ENCODE measurements at places on chromosomes 5 and 9.
A peak's percentile ranks its signal among the peaks of the same experiment; 100 is the strongest.

GRCh38 chr5:151822141-151822540, 50.4 kb downstream of the G3BP1 start:
- no peak for DNase-seq

DNA sequence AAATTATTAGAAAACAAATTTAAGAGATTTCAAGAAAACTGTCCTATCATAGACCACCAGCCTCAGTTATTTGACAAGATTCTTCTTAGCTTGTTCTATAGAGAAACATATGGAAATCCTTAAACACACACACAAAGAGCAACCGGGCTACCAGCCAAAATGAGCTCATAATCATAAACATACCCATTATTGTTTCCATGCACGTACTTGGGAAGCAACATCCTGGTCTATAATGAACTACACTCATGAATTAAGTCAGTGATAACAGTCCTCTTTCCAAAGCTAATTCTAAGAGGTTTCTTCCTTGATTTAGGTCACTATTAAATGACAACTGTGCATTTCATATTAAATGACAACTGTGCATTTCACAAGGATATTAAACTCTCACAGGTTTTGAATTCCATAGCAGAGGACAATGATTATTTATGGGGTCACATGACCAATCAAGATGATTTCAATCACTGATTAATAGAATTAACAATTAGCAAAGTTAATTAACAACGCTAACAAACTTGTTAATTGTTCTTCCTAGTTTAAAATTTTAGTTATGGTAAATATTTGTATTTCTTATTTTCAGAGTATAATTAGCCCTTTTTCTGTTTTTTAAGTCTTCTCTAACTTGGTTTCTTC, 77.0 kb downstream of the OXCT1 start:
- no peak for DNase-seq

DNA sequence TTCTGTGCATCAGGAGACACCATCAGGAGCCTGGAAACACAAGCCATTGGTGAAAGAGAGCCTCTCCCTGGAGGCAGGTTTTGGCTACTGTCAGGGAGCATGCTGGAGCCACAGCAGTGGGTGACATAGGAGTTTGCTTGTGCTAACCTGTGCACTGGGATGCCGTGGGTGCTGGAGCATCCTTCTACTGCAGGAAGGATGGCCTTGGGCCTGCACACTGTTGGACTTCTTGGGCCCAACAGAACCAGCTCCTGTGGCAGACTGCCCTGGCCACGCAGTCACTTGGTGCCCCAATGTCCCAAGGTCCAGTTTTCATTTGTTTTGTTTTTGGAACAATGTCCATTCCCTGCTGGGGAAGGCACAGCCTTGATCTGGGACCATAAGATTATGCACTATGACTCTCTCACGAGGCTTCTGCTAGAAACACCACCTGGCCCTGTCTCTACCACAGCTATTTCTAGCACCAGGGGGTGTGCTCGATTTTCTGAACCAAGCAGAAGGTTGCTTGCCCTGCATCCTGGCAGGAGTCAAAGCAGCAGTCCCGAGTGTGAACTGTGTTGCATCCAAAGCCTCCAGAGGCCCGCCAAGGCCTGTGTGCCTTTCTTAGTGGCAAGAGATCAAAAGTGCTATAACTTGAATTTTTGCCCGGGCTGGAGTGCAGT, 5.5 kb upstream of the LTC4S start:
- no peak for DNase-seq

DNA sequence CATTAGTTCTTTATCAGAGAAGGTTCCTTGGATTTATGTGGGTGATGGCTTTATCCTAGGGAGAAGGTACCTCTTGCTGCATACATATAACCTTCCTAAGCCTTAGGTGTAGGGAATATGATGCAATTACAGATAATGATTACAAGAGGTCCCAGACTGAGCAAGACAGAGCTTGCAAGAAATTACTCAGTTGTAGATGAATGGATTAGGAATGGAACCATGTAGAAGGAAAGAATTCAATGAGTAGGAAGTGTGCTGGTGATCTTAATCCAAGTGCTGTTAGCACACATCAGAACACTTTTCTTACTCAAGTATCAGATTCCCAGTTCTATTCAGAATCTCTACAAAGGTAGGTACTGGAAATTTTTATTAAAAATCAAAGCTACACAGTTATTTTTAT, 2.5 kb downstream of the OR13F1 start:
- no peak for DNase-seq

DNA sequence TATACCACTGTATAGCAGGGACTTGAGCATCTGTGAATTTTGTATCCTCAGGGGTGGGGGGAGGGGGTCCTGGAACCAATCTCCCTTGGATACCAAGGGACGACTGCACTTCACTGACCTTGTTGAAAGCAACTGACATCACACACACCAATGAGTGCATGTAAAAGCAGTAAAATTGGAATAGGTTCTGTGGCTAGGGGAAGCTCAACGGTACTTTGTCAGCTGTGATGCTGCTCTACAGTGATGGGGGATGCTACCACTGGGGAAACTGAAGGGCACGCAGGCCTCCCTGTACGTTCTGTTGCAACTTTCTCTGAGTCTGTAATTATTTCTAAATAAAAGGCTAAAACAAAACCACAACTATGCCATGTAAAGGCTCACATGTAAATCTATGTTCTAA, 47.0 kb upstream of the RETREG1 start:
- DNase-seq, result no peak

DNA sequence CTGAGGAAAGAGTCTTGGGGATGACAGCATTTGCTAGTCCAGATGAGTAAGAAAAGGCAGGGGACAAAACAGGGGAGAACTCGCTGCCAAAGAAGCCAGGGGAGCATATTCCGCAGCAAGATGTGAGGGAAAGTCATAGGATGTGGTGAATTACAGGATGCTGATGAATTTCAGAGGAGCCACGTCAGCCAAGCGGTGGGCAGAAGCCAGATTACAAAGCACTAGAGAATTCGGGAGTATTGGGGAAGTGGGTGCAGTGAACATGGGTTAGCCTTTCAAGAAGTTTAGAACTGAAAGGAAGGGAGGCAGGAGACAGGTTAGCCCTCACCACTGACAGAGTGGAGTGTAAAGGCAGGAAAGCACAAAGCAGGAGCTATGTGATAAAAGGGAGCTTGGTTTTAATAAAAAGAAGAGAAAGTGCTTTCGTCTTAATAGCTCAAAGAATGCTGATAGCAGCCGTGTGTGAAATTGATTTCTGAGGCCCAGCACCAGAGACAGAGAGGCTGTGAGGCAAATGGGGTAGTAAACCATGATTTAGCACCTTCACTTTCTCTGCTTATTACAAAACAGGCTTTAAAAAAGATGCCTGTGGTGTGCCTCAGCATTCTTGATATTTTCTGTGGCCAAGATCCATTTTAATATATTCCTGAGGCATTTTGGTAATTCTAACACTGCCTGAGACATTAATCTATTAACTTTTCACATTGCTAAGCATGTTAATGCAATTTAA, 16.9 kb downstream of the ADAMTSL1 start:
- no peak for DNase-seq

- peak; percentile 6 for DNase-seq
Observed at GRCh38 chr5:9209846-9210492, 335.9 kb downstream of the SEMA5A start.

GRCh38 chr5:160506006-160507004, 84.7 kb downstream of the PTTG1 start:
- DNase-seq, result peak; percentile 64

- DNase-seq, result no peak
Observed at GRCh38 chr9:98142182-98142907, 23.3 kb upstream of the TRIM14 start.

GRCh38 chr9:90774682-90775081, 26.9 kb upstream of the SYK start:
- no peak for DNase-seq

All from NK-92 treated with Interleukin-12 subunit alpha and Interleukin-12 subunit beta, amount 100 ng/mL, for 24 hours (cell line).